NCI-H460 (cell line): ENCODE measurements at places on chromosomes 5 and 9. TPM values are rescaled to one million over a fixed set of nuclear protein-coding genes. Genes with fewer than 3 reads are reported as not detected.

DNA sequence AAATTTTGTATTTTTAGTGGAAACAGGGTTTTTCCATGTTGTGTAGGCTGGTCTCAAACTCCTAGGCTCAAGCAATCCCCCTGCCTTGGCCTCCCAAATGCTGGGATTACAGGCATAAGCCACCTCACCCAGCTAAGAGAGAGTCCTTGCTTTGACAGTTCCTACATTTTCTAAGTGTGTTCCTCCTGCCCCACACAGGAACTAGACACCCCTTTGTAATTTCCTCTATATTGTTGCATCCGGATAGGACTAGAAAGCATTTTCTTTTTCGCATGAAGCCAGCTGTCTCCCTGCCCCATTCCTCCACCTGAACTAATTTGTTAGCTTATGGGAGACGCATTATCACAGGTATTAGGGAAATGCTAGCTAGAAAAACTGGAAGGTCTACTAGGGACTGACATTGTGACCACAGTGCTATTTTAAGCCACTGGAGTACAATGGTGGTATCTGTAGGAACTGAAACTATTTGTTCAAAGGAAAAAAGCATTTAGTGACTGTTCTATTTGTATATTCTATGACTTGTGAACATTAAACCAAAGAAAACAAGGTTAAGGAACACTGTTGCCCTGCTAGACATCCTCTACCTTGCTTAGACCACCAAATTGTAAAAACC is 214.1 kb downstream of the SMARCA2 start:
- no peak for DNase-seq

DNA sequence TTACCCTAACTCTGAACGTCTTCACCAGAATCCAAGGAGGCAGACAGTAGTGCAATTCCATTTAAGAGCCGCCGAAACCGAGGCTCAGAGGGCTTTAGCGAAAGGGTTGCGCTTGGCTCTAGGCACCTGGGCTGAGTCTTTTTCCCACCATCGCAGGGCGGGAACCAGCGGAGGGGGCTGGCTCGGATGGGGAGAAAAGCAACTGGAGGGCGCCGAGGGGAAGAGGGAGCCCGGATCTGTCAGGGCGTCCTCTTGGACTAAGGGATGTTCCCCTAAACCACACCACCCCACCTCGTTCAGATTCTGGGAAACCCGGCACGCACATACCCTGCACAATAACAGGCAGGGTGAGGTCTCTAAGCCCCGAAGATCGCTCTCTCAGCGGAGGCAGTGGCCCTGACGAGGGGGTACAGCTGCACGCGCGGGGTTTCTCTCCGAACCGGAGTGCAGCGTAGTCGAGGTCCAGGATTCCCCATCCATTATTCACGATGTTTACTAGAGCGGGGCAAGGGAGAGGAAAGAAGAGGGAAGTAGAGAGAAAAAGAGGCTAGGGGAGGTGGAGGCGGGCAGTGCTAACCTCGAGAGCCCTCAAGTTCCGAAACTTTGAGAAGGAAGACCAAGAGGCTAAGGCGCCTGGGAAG is 1.3 kb upstream of the POU4F3 start:
- DNase-seq, result no peak

GRCh38 chr5:149313151-149313841 is 32.0 kb upstream of the GRPEL2 start:
- DNase-seq, result no peak

- DNase-seq, result no peak
Observed at GRCh38 chr9:108621991-108622855, 233.6 kb downstream of the ACTL7B start.

GRCh38 chr5:15031180-15031579 is 159.6 kb upstream of the ANKH start:
- DNase-seq, result no peak

DNA sequence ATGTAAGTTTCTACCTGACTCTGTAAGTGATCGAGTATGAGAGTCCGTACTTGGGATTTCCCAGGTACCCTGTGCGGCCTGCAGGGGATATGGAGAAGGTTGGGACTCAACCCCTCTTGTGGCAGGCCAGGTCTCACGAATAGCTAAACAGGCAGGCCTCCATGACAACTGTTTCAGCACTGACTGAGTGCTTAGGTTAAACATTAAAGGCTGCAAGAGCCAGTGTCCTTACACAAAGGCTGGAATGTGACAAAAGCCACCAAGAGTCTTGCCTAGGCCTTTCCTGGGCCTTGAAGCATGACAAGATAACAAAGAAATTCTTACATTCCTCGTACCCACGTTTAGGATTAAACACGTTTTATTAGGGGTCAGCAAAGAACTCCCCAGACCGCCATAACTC is 58.6 kb downstream of the THBS4 start:
- DNase-seq, result no peak

DNA sequence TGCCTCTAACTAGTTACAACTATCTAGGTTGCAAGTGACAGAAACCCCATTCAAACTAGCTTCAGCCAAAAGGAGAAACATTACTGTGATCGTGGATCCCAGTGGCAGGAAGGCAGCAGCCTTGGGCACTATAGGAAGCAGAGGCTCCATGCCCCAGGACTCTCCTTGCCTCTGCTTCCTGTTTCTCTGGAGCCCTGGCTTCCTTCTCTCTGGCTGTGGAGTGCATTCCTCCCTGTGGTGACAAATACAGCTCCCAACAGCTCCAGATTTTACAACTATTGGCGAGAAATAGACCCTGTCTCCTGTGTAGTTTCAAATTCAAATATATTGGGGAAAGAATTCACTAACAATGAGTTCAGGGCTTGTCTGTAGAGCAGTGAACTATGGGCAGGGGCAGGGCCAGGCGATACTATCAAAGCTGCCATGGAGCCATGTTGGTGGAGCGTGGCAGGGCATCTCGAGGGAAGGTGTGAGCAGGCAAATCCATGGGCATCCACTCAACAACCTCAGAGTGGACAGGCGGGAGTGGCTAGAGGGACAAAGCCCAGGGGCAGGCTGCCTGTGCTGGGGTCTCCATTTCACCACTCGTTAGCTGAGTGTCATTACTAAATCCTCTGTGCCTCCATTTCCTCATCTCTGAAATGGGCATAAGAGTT is 189.5 kb downstream of the ERCC6L2 start:
- DNase-seq, result no peak

- DNase-seq, result no peak
Observed at GRCh38 chr5:142685418-142686209, at the start of gene FGF1. Gene FGF1, minus strand, starts transcription at chr5:142686090. Its CDS starts 71,963 bp downstream, at chr5:142614127.

- no peak for DNase-seq
Observed at GRCh38 chr5:136375920-136376319, 10.6 kb upstream of the TRPC7 start.

GRCh38 chr5:65969539-65970393 is 43.4 kb downstream of the ERBIN start:
- no peak for DNase-seq

GRCh38 chr5:173852790-173853359 is 35.3 kb upstream of the CPEB4 start:
- no peak for DNase-seq

DNA sequence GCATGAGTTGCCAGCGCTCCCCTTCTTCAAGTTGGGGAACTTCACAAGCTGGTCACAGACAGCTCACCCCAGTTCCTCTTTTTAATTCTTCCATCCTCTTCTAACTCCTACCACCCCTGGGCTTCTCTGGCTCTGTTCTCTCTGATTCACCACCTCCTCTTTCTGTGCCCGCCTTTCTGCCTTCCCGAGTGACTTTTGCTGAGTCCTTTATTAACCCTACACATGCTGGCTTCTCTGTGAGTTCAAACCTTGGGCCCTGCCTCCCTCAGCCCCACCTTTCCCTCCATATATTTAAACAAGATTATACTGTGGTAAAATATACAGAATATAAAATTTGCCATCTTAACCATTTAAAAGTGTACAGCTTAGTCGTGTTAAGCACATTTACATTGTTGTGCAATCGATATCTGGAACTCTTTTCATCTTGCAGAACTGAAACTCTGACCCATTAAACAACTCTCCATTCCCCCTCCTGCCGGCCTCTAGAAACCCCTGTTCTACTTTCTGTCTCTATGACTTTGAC is 32.0 kb downstream of the SLC46A2 start:
- DNase-seq, result no peak

DNA sequence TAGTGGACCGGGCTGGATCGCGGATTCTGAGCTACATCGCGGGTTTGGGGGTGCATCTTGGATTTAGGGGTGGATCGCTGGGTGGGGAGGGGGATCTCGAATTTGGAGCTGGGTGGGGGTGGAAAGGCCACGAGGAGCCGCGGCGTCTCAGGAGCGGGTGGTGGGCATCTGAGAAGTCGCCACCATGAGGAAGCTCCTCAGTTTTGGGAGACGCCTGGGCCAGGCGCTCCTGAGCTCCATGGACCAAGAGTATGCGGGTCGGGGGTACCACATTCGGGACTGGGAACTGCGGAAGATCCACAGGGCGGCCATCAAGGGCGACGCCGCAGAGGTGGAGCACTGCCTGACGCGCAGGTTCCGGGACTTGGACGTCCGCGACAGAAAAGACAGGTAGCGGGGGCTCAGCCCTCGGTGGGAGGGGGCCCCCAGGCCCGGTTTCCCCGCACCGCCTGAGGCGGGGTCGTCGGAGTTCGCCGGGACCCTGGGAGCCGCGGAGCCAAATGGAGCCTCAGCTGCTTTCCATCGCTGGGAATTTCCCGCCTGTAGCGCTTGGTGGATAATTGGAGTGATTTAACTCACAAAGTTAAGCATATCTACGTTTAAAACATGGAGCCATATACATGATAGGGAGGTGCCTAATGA is 376 bp downstream of the ANKRD18B start:
- no peak for DNase-seq

GRCh38 chr9:15294604-15295003 is 12.4 kb downstream of the TTC39B start:
- DNase-seq, result no peak

GRCh38 chr5:58048954-58049353 is 410.9 kb downstream of the PLK2 start:
- no peak for DNase-seq

GRCh38 chr9:115810166-115810565 is 343.4 kb upstream of the PAPPA start:
- DNase-seq, result no peak

- no peak for DNase-seq
Observed at GRCh38 chr5:181053488-181054121, 13.5 kb downstream of the BTNL9 start.

DNA sequence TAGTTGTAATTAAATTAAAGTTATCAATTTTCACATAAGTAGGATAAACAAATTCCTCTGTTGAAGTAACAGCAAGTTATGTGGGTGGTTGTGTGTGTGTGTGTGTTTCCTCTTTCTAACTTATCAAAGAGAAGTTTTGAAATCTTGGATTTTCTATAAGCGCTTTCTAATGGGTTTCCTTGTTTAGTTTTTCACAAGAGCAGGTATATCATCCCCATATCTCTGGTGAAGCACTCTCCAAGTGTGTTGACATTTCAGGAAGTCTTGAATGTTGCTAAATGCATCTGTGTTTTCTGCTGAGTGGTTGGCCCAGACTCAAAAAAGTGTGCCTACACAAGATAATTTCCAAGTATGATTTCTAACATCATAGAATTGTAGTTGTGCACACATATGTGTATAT is 43.3 kb downstream of the PRDM6 start:
- DNase-seq, result no peak

- no peak for DNase-seq
Observed at GRCh38 chr5:172506921-172507320, 52.6 kb upstream of the SH3PXD2B start.

DNA sequence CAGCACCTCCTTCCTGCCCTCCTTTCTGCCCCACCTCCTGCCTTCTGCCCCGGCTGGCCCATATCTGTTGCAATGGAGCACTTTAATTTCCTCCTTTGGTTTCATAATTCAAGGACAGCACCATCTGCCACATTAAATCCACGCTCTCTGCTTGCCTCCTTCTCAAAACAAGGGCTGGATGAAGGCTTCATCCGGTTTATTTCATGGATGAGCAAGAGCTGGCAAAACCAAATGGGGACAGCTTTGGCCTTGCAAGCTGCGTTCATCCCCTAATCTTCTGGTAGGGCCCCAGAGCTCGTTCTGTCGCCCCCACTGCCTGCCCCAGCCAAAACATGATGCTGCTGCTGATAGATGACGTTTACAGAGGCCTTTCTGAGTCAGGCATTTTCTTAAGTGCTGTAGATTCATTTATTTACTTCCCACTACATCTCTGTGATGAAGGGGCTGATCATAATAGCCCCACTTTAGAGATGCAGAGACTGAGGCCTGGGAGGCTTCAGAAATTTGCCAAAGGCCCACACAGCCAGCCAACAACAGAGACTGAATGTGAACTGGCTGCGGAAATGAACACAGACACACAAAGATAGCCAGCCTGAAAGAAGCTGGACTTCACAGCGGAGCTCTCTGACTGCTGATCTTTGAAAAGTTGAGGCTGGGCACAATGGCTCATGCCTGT is 115.6 kb upstream of the CPEB4 start:
- no peak for DNase-seq

- no peak for DNase-seq
Observed at GRCh38 chr9:125694478-125694877, 12.5 kb downstream of the MAPKAP1 start.

DNA sequence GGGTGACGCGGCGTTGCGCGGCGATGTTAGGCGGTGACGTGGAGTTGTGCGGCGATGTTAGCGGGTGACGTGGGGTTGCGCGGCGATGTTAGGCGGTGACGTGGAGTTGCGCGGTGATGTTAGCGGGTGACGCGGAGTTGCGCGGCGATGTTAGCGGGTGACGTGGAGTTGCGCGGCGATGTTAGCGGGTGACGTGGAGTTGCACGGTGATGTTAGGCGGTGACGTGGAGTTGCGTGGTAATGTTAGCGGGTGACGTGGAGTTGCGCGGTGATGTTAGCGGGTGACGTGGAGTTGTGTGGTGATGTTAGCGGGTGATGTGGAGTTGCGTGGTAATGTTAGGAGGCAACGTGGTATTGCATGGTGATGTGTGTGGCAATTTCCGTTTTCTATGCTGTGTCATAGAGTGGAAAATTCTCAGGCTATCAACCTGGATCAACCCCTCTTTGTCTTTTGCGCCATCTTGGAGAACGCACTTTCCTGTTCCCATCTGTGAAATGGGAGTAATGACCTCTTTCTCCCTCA is 76.0 kb downstream of the ANKRD33B start:
- no peak for DNase-seq

- DNase-seq, result no peak
Observed at GRCh38 chr5:17105744-17106418, 111.5 kb upstream of the BASP1 start.

DNA sequence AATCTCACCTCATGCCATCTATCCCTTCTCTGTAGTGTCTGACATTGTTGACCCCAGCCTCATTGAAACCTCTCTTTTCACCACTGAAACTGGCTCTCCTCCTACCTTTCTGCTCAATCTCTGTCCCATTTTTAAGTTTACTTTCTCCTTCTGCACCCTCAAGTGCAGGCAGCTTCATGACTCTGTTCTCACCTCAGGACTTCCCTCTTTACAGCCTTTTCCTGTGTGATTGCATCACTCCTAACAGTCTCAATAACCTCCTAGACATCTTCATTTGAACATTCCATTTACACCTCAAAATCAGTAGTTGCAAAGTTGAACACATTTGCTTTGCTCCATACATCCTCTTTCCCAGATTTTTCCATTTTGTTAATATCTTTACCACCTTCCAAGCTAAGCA is 172.1 kb downstream of the RASEF start:
- no peak for DNase-seq

Gene ANKRD31
- total RNA-seq, result 0.14 and 0.17 TPM in 2 replicates

Gene TMEM171
- 0.64 TPM in 1 of 2 replicates, not detected in the other for total RNA-seq

Gene PHYHD1
- total RNA-seq, result not detected in 2 replicates

Gene AFAP1L1
- total RNA-seq, result 1.4 and 2.3 TPM in 2 replicates

Gene LHX2
- total RNA-seq, result 4.6 and 5.5 TPM in 2 replicates

Gene CAMSAP1
- 21.0 and 24.2 TPM in 2 replicates for total RNA-seq

Gene C8G
- 0.92 TPM in 1 of 2 replicates, not detected in the other for total RNA-seq

Gene PGM5
- total RNA-seq, result 0.07 TPM in 1 of 2 replicates, not detected in the other

Gene PLEKHG4B
- total RNA-seq, result not detected in 2 replicates

Gene MARCOL
- total RNA-seq, result 2.3 and 3.8 TPM in 2 replicates

Gene PCDHA10
- total RNA-seq, result 0.03 and 0.05 TPM in 2 replicates

Gene LCN9
- total RNA-seq, result not detected in 2 replicates
